ENCODE measurements at places on chromosomes 3 and 15.

DNA sequence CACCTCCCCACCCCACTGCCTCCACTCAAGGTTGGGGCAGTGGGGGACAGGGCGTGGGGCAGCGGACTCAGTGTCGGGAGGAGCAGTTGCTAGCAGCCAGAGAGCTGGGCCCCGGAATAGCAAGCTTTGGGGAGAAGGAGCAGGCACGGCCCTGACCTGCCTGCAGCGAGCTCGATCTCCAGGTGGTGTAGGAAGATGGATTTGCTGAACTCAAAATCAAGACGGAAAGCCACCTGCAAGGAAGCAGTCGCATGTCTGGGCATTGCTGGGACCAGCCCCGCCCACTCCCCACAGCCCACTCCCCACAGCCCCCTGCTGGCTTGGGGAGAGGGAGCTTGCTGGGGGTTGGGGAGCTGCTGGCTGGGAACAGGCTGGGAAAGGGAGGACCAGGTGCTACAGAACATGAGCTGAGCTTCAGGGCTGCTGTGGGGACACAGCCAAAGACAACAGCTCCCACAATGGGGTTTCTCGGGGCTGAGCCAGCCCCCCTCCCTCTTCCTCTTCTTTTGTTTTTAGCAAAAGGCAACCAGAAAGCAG lies 38.0 kb downstream of the FEM1B start:
- no peak for DNase-seq

DNA sequence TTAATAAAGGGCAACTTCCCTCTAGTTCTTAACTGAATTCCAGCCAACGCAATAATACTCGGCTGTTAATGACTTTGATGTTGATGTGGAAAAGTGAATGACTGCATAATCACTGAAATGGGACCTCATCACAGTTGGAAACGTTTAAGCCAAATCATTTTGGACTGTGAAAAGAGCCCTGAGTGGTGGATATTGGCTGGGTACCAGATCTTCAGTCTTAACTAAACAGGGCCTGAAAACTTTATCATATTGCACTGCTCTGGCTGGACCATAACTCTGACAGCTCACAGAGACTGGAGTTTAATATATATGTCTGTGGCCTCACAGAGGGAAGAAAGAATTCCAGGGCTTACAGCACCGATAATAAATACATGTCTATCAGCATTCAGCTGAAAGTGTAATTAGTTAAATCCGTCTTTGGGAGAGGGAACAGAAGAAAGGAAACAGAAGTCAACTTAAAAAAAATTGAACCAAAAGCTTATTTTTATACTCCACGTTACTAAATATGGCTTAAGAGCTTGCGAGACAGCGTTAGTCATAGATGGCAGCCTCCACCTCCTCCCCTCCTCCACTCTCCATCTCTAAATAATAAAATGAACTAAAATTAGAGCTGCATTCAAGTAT lies 222.3 kb upstream of the CDIN1 start:
- no peak for DNase-seq

- DNase-seq = no peak
Observed at GRCh38 chr15:44243829-44244228, 44.7 kb upstream of the GOLM2 start.

DNA sequence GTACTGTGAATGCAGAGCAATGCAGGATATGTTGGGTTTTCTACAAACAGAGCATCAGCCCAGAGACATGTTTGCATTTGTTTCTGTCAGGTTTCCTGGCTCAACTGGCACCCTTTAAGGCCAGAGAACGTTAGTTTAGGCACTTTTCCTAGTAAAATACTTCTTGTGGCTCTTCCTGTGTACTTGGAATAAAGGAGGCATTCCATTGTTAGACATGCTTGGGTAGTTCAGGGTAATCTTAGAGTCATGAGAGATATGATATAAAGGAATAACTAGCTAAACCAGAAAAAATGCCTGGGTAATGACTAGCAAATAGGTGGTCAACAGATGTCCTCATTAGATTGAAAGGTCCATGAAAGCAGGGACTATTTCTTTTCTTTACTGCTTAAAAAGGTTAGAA lies 60.4 kb upstream of the RBM5 start:
- DNase-seq = no peak

GRCh38 chr3:143594206-143594605 lies 254.1 kb downstream of the SLC9A9 start:
- no peak for DNase-seq

DNA sequence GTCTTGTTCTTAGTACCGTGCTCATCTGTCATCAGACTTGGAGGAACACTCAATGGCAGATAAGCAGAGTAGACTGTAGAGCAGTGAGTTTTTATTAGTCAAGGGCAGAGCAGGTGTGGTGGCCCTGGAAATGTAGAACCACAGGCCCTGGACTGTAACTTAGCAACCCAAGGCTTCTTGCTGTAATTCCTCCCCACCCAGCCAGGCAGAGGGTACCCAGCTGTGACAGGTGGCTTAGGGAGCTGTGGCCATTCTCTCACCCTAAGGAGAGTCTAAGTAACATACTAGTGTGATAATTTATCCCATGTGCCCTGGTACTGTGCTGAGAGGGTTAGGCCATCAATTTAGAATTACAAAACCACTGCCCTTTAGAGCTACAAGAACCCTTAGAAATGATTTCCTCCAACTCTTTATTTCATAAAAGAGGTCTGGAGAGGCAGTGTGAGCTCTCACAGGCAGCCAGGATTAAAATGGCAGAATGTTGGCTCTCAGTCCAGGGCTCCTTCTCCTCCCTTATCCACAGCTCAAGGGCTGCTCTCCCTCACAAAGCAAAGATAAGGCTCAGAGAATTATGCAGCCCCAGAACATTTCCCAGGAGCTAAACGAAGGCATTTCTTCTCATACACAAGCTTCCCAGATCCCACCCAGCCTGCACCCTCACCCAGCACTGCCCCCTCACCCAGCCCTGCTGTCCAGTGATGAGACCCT lies 3.0 kb downstream of the POMGNT2 start:
- no peak for DNase-seq

DNA sequence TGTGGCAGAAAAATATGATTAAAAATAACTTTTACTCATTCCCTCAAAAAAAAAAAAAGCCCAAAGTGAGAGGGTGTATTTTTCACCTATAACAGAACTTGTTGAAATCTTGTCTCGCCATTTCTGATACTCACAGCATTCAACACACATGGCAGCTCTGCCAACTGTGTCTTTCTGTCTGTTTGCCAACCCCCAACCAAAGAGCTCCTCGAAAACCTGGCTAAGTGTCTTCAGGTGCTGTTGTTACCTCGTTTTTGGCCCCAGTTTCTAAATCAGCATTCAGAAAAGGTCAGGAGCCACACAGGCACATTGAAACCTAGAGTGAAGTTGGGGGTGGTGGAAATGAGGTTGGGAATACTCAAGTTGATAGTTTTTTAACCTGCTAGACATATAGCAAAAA lies 123.5 kb downstream of the TMEM108 start:
- no peak for DNase-seq

- DNase-seq = no peak
Observed at GRCh38 chr3:30952786-30953185, 58.3 kb upstream of the GADL1 start.

- DNase-seq = no peak
Observed at GRCh38 chr15:35602836-35603235, 56.9 kb upstream of the DPH6 start.

GRCh38 chr3:160448845-160449635 lies 546 bp downstream of the TRIM59 start:
- no peak for DNase-seq

DNA sequence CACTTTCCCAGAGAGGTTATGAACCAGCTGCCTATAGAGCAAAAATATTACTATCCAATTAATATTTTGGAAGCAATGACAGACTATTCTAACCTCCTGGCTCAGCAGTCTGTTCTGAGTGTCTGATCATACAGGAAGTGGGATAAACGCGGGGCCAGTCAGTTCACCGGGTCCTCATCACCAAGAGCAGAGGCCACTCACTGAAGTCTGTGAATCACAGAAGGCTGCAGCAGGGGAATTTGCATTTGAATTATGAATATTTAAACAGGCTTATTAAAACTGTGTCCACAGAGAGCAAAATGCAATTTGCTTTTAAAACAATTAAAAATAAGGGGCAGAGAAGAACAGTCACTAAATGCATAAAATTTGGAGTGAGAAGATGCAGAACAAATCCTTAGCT lies 305.2 kb downstream of the MCTP2 start:
- no peak for DNase-seq

GRCh38 chr15:59825901-59826300 lies 136.8 kb upstream of the BNIP2 start:
- DNase-seq = no peak

- no peak for DNase-seq
Observed at GRCh38 chr3:139538733-139539132, 809 bp downstream of the RBP1 start.

DNA sequence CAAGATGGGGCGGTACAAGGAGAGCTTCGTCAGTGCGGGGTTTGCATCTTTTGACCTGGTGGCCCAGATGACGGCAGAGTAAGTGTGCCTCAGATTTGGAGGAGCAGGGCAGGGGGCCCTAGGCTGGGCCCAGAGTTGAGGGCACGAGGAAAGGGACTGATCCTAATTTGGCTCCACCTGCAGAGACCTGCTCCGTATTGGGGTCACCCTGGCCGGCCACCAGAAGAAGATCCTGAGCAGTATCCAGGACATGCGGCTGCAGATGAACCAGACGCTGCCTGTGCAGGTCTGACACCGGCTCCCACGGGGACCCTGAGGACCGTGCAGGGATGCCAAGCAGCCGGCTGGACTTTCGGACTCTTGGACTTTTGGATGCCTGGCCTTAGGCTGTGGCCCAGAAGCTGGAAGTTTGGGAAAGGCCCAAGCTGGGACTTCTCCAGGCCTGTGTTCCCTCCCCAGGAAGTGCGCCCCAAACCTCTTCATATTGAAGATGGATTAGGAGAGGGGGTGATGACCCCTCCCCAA lies 19.8 kb downstream of the EPHB3 start:
- DNase-seq = no peak

DNA sequence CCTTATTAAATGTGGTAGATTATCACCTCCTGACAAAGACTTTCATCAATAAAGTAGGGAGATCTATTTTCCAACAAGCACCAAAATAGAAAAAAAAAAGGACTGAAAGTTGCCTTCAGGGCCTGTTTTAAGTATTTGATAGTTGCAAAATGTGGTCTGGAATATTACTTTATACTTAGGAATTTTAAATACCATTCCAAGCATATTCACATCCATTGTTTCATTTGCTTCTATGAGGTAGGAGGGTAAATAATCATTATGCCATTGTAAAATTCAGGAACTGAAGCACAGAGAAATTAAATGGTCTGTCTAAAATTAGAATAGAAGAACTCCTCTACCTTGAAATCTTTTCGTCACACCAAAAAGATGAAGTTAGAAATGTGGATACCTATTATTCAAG lies 110.0 kb downstream of the TMCC1 start:
- no peak for DNase-seq

DNA sequence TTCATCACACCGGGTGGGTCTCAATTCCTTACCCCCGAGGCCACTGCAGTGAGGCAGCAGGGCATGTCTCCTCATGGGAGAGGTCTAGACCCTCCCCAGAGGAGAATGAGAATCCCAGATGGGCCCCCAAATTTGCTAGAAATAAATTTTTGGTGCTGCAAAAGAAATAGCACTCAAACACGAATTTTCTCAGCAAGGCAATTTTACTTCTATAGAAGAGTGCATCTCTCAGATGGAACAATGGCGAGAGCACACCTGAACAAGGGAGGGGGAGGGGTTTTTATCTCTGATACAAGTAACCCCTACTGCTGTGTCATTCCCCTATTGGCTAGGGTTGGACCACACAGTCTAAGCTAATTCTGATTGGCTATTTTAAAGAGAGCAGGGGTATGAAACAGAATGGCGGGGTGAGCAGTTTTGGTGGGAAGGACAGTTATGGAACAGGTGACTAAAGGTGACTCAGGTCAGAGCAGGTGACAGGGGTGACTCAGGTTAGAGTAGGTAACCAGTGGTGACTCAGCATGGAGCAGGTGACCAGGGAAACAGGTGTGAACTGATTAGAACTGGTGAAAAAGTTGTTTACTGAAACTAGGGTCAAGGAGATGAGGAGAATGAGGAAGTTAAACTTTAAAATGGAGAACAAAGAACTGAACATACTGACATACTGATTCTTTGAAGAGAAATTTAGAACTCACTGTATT lies 93.0 kb upstream of the WNT7A start:
- no peak for DNase-seq

GRCh38 chr3:188482929-188483328 lies 329.0 kb downstream of the LPP start:
- no peak for DNase-seq

DNA sequence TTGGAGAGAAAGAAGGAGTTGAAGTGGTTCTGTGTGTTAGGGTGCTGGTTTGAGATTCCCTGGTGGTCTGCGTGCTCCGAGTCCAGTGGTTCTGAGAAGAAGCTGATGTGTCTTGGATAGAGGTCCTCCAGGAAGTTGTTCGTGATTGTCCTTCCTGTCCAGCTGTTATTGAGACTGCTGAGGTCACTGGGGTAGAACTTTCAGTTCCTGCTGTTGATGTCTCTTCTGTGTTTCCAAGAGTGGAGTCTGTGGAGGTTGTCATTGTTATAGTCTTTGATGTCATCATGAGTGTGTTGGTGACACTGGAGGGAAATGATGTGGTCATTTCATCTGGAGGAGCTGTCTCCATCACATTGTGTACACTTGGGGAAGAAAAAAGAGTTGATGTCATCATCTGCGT lies 20.8 kb downstream of the MUC4 start:
- DNase-seq = no peak

DNA sequence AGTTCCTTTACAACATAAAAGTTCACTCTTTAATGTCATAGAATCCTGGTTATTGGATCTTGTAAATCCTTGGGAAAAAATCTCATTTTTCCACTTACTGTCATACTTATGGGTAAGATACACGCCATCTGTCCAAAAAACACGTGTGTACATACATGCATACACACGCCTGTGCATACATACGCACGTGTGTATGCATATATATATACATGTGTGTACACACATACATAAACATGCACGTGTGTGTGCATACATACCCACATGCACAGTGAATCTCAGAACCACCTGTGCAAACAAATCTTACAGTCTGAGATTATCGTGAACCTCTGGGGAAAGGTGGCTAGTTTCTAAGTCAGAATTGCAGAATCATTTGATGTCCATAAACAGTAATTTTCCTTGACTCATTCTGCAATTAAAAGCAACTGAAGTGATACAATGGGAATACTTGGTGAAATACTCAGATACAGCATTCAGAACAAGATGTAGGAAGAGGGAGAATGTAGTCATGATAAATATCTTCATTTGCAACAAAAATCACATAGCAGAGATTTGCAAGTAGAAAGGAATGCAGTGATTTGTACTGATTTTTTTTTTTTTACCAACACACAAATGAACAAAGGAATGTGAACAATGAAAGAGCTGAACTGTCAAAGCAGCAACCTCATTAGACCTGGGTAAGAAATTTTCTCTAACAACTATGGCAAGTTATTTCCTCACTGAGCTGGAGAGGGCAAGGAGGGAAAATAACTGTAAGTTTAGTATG lies 160.6 kb upstream of the POU1F1 start:
- no peak for DNase-seq
